ENCODE measurements at places on chromosomes 2 and 18.

- no peak for DNase-seq
These were observed 16.8 kb downstream of the ST8SIA5 start for GRCh38 chr18:46740046-46740445.

DNA sequence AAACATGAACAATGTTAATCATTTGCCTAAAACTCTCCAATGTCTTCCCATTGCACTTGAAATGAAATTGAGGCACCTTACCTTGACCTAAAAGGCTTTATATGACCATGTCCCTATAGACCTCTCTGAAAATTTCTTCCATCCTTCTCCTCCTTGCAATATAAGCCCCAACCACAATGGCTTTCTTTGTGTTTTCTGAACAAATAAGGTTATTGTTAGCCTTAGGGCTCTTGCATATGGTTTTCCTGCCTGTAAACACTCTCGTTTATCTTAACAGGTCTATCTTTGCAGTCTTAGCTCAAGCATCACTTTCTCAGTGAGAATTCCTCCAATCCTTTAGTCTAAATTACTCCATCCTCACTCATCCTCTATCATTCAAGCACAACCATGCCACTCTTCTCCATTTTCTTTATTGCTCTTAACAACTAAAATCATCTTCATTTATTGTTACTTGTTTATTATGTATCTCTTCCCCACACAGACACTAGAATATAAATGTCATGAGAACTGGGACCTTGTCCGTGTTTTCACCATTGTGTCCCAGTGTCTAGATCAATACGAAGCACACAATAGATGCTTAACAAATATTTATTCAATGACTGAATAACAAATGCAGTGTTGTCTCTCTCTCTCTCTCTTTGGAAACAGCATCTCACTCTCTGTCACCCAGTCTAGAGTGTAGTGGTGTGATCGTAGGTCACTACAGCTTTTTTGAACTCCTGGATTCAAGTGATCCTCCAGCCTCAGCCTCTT lies 129.3 kb downstream of the RDH14 start:
- no peak for DNase-seq

- no peak for DNase-seq
These were observed 1.6 kb downstream of the TNP1 start for GRCh38 chr2:216858312-216858711.

- DNase-seq: no peak
These were observed 35.4 kb upstream of the STK17B start for GRCh38 chr2:196206804-196207203.

DNA sequence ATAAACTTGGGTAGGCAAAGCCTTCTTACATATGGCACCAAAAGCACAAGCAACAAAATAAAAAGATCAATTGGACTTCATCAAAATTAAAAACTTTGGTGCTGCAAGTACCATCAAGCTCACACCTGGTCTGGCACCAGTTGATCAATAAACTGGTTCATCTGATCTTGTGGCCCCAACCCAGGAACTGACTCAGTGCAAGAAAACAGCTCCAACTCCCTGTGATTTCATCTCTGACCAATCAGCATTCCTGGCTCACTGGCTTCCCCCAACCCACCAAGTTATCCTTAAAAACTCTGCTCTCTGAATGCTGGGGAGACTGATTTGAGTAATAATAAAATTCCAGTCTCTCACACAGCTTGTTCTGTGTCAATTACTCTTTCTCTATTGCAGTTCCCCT lies 8.4 kb downstream of the EPG5 start:
- no peak for DNase-seq

DNA sequence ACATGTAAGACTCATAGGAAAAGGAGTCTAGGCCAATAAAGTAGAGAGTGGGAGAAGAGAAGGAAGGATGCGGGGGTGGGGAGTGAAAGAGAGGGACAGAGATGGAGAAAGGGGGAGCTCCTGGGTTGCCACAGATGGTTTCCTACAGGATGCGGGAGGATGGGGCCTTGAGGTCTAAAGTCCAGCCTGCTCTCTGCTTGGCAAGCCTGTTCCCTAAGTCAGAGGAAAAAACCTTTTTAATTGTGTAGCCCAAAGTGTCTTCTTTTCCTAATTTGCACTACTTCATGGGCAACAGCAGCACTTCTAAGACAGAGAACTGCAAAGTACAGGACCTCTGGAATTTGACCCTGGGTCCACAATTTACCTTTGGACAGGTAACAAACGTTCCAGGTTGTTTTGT lies 1.4 kb upstream of the FAM110C start:
- DNase-seq: no peak
